Stimulated activated CD4-positive, alpha-beta T cell treated with anti-CD3 and anti-CD28 coated beads, Interleukin-12 subunit alpha, Interleukin-12 subunit beta, amount 100 ng/mL, for 24 hours (primary cell): ENCODE measurements at places on chromosomes 16 and 17.

DNA sequence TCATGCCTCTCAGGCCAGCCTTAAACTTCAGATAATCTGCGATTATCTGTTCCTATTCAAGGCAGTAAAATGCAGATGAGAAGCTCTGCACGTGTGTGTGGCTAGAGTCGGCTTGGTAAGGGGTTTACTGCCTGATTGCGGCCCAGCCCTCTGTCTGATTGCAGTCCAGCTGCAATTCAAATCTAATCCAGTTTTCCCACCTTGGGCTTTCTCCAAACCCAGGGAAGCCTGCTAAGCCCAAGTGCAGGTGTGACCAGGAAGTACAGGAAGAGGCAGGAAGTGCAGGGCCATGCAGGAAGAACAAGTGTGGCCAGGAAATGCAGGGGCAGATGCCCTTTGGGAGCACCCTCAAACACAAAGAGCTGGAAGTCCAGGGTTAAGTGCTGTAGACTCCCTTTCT, 314.9 kb downstream of the CEP112 start:
- DNase-seq = no peak

GRCh38 chr17:74713171-74713755, 540 bp upstream of the CD300LF start:
- DNase-seq = no peak

- DNase-seq = peak; percentile 66
Observed at GRCh38 chr16:85612801-85613603, at the start of gene GSE1. Gene GSE1, plus strand, starts transcription at chr16:85613322. Its CDS starts 70 bp downstream, at chr16:85613392.

DNA sequence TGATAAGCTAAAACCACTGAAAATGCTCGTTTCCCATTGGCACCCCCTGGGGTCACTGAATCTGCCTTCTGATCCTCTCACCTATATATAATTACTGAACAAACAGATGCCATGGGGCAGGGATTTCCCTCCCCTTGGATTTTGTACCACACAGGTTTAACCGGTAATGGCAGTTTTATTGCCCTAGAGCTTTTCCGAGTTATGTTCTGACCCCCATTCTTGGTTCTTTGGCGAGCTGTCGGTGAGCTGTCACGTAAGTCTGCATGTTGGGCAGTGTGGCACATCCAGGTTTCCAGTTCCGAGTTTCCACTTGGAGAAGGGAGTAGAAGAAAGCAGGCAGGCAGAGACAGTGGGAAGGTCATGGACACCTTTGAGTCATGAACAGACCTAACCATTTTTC, 7.1 kb downstream of the TMEM97 start:
- DNase-seq = no peak

GRCh38 chr17:15220785-15221184, 44.3 kb downstream of the PMP22 start:
- DNase-seq = no peak

DNA sequence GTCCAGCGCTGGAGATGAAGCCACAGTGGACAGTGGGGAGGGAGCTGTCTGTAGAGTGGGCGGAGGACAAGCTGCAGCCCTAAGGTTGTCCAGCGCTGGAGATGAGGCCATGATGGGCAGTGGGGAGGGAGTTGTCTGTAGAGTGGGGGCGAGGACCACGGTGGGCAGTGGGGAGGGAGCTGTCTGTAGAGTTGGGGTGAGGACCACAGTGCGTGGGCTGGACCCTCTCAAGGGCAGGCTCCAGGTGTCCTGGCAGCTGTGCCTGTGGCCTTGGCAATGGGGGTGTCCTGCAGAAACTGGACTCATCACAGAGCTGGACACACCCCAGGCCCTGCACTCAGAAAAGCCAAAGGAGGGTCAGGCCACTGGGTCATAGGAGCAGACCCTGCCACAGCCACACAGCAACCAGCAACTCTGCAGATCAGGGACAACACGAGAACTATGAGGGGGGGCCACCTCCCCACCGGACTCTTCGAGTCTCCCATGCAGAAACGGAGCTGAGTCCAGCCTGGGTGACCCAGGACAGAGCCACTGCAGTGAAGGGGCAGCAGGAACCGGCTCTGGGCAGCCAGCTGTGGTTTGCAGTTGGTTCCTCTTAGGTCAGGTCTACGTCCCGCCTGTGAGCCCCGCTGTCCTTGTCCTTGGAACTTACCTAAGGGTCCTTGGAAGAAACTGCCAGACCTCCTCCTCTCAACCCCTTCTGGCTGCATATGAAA, 33.4 kb upstream of the CBFA2T3 start:
- no peak for DNase-seq

GRCh38 chr17:49969795-49970389, 902 bp downstream of the DLX4 start:
- DNase-seq = no peak

DNA sequence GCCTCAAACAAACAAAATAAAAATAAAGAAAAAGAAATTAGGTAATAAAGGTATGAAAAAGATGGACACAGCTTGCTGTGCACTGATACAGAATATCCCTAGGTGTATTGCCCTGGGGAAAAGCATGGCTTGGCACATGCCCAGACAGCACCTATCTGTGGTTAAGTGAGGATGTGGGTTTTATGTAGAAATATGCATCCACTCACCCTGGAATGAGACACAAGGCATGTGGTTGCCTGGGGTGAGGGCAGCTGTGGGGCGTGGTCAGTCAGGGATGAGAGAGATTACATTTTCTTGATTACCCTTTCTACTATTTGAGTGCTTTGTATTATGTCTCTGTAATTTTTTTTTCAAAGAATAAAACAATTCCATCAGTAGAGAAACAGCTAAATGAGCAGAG, 6.9 kb downstream of the PLLP start:
- no peak for DNase-seq

DNA sequence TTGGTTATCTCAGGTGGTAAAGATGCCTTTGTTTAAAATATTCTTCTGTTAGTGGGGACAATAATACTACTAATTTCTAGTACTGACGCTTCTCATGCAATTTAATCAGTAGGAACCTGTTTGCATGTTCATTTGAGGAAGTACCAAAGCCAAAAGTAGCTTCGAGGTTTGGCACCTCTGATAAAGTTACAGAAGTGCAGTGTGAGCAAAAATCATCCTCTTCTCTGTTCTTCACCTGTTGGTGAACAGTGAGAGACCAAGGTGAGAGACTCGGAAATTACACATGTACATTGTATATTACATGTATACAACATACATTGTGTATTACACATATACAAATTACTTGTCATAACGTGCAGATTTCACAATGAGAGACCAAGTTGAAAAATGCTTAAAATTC, 404.6 kb downstream of the MAF start:
- no peak for DNase-seq

DNA sequence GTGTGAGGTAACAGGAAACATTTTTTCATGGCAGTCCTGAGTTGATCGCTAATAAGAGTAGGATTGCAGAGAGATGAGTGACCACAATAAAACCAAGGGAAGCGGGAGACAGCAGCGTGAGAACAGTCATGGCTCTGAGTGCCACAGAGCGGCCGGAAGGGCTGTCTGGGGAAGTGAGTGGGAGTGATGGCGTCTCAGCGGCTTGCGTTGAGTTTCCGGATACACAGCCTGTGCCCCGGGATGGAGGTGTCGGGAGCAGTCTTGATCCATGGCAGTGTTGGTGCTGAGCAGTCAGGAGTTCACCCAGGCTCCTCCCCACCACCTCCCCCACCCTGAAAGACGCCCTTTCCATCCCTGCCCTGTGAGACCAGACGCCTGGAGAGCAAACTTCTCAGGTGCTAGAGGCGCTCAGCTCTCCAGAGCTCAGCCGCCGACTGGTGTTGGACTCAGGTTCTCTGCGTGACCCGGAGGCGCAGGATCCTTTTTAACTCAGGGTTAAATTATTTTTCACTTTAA, 59.8 kb downstream of the BANP start:
- DNase-seq = no peak

DNA sequence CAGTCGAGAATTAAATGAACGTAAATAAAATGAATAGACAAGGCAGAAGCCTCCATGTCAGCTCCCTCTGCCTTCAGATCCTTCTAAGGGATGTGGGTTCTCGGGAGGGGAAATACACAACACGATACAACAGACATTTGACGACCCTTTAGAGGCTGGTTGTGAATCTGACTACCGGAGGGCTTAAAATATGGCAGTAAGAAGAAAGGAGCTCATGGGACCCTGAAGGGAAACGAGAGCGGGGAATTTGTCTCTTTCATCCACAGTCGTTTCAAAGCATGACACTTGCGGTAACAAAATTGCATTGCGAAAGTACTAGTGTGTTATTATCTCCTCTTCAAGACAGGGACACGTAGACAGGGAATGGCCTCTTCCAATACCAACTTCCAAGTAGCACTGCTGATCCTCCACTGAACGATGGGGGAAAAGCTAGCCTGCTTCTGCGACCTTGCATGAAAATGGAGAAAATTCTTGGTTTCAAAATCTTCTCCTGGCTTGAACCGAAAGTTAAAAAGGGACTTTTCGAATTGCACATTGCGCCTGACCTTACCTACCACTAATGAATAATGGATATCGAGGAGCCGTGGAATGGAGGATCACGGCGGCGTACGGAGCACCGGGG, 1.2 kb upstream of the TNRC6C start:
- no peak for DNase-seq

GRCh38 chr16:8183176-8184099, 406.9 kb downstream of the TMEM114 start:
- DNase-seq = no peak

DNA sequence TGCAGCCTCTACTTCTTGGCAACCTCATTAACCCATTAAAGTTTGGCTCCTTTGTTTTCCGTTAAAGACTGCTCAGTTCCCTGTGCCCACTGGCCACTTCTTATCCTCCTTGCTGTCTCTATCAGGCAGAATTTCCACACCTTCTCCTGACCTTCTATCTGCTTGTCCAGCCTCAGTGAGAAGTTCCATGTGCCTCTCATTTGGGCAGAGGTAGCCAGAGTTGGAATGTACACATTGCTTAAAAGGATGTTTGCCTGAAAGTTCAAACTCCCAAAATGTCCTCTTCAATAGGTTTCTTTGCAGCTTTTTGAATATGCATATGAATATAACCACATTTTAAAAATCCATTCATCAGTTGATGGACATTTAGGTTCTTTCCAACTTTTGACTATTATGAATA, 47.0 kb downstream of the HSD17B2 start:
- DNase-seq = no peak

GRCh38 chr17:81010935-81011334, 19.3 kb downstream of the CHMP6 start:
- DNase-seq = no peak

- DNase-seq = no peak
Observed at GRCh38 chr16:23879735-23880373, 44.1 kb downstream of the PRKCB start.

GRCh38 chr17:752620-753219, 656 bp upstream of the GEMIN4 start:
- no peak for DNase-seq

DNA sequence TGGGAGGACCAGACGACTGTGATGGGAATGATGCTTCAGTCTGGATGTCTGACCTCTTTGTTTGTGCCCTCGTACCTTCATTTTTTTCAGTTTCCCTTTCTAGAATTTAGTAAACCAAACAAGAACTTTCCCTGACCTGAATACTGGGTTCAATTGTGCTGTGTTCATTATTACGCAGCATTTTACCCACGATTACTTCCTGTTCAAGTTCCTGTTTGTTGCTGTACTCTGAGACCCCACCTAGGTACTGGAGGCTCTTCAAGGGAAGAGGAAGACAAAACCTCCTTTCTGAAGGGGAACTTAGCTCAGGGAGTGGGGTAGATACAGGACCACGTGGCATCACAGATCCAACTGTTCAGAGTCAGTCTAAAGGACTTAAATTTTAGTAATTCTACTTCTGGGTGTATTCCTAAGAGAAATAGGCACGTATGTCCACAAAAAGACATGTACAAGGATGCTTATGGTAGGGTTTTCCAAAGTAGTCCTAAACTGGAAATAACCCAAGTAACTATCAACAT, 9.2 kb upstream of the PRKCB start:
- DNase-seq = no peak

DNA sequence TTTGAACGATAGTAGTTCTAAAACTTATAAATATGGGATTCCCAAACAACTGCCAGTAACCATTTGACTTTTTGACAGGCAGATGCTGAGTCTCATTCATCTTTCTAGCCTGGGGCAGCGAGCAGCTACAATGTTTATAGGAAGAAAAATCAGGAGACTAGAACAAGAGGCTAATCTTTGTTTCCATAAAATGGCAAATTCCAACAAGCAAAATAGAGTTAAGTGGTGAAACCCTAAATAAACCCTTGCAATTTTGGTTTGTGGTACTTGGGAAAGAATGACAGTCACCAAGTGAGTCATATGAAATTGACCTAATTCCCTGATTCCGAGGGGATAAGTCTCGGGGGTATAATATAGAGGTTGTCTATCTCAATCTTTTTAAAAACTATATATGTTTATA, 27.3 kb upstream of the HS3ST2 start:
- no peak for DNase-seq

DNA sequence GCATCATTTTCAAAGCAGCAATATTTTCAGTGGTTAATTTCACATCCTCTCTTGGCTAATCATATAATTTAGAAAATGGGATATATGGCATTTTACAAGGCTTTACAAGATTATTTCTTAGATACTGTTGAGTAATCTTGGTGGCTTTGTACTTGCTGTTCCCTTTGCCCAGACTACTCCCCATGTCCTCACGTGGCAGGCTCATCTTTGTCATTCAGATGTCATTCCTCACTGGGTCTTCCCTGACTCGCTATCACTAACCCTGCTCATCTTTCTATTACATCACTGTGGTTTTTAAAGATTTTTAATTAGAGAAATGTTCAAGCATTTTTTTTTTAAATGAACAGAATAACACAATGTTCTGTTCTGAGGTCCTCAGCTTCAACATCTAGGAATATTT, 240.0 kb upstream of the IRX5 start:
- DNase-seq = no peak

GRCh38 chr16:66484453-66485213, 57.5 kb downstream of the BEAN1 start:
- no peak for DNase-seq

GRCh38 chr16:75256059-75256571, 4.7 kb upstream of the BCAR1 start:
- no peak for DNase-seq

DNA sequence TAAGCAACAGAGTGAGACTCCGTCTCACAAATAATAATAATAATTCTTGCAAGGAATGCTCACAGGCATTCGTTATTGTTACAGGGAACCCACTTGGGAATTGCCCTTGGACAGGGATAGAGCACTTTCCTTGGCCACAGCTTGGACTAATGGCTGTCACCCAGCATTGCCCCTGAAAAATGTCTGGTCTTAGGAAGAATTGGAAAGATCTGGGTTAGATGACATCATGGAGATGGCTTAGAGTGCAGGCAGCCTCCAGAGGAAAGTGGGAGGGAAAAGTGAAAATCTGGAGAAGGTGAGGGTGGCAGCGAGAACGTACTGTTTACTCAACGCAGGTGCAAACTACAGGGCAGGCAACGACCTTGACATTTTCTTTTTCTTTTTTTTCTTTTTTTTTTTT, 59.3 kb upstream of the MRTFB start:
- no peak for DNase-seq

- DNase-seq = no peak
Observed at GRCh38 chr16:89712274-89712781, 8.4 kb downstream of the VPS9D1 start.

- DNase-seq = no peak
Observed at GRCh38 chr17:9987779-9988585, 82.9 kb upstream of the RCVRN start.
